Stimulated activated CD8-positive, alpha-beta memory T cell treated with anti-CD3 and anti-CD28 coated beads, Interleukin-4, amount 100 ng/mL, for 1 hour (primary cell): ENCODE measurements at places on chromosomes 2 and 18.

- no peak for DNase-seq
Measured at GRCh38 chr18:9726936-9727335, 18.8 kb downstream of the RAB31 start.

DNA sequence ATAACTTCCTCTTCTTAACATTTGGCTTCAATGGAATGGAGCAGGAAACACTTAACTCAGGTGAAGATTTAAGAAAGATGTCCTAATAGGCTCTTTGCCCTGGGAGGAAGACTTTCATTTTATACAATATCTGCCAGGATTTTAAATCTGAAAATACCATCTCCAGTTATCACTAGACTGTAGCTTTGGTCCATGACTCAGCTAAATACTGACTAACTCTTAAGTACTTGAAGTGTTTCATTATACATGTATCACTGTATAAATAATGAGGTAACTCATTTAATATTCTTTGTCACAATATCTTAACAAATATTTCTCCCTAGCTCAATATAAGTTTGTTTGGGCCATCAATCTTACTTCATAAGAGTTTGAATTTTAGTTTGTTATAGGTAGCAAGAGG, 34.7 kb downstream of the RBKS start:
- DNase-seq, result no peak

- DNase-seq, result no peak
Measured at GRCh38 chr2:195639959-195640358, 17.1 kb upstream of the SLC39A10 start.

DNA sequence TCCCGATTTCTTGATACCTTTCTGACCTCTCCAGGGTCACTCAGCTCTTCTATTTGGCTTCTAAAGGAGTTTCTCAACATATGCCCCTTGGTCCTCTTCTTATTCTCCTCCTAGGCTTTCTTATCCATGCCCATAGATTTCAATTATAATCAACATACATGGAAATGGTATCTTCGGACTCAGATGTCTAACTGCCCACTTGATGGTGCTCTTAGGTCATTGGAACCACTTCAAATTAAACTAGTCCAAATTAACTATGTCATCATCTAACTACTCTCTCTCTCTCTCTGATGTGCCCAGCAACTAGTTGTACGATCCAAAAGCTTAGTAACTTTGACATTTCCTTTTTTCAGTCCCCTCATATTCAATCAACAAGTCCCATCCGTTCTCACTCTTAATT, 43.2 kb upstream of the GPR75 start:
- DNase-seq, result no peak

- DNase-seq, result no peak
Measured at GRCh38 chr2:38037757-38038621, 38.0 kb downstream of the CYP1B1 start.

- DNase-seq, result no peak
Measured at GRCh38 chr2:199041-199966, 64.5 kb downstream of the SH3YL1 start.

- no peak for DNase-seq
Measured at GRCh38 chr2:230176996-230177395, 42.8 kb downstream of the SP110 start.
